CD4-positive, alpha-beta T cell treated with Interleukin-2 at 100 ng/mL for 4 hours (primary cell): ENCODE measurements at places on chromosomes 3 and 15.
A peak's percentile ranks its signal among the peaks of the same experiment; 100 is the strongest.

- DNase-seq: no peak
These were observed 34.3 kb downstream of the CCDC66 start for GRCh38 chr3:56591262-56591661.

DNA sequence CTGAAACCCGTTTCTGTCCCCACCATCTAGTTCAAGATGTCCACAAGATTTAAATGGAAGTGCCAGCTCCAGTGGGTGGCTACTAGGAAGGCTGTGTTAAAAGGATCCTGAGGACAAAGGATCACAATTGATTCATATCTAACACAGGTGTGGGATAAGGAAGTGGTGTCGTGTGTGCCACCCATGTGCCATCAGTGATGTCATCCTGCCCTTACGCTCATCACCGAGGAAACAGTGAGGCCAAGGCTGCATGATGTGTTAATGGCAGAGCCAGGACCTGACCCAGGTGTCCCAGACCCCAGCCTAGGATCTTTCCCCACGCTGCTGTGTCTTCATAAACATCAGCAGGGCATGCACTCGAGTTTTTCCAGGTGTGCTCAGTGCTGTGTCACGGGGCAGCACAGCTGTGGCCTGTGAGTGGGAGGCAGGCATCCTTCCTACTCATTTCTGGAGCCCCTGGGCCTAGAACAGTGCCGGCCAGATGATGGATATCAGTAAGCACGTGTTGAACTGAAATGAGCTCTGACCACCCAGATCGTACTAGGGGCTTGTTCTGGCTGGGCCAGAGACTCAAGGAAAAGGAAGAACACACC lies 10.6 kb upstream of the TGM5 start:
- no peak for DNase-seq

- no peak for DNase-seq
These were observed 107.4 kb downstream of the HES1 start for GRCh38 chr3:194243172-194243837.

DNA sequence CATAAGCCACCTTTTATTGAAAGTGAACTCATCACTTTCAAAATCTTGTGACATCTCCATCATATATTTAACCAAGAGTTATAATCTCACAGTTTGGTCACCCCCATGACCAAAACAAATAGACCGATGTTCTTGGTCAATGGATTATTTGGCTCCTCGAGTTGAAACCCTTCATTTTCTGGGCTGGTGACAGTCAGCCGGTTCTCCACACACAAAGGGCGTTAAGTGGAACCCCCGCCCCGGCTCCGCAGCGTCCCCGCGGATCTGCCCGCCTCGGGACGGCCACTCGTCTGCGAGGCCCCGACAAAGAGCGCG lies 772 bp downstream of the TSPAN3 start:
- DNase-seq: no peak

DNA sequence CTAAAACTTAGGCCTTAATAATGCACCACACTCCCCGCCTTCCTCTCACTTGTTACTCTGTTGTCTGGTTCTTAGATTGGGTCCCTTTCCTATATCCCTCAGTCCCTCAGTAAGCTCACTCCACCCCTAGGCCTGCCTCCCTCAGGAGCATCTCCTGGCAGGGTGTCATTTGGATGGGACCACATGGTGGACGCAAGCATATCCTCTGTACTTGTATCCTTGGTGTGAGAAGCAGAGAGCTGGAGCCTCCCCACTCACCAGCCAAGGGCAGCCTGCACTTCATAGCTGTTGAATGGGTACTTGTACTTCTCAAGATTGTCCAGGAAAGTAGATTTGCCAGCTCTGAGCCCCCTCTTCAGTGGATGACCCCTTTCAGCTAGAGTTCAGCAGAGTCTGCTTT lies 11.6 kb downstream of the SEC61A1 start:
- DNase-seq: no peak

DNA sequence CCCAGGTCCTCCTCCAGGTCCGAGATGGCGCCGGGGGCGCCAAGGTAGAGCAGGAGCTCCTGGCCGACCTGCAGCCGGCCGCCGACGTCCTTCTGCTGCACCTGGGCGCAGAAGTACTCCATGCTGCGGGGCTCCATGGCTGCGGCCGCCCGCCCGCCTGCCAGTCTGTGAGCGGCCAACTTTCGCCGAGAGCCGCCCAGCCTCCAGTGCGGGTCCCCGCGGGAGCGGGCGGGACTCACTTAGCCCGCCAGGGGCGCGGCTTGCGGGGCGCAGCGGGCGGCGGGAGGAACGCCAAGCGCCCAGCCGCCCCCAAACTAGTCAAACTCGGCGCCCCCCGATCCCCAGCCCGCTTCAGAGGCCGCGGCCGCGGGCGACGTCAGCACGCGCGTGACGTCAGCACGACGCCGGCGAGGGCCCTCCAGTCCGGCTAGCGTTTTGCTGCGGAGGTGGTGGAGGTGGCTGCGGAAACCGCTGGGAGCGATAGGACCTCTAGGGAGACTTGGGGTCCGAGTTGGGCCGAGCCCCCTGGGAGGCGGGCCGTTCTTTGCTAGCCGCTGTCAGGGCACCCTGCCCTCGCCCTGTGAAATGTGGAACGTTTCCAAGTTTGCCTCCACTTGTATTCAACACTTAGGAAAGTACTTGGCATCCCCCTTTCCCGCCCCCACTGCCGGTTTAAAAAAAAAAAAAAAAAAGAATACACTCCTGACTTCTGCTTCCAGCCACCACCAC lies at the start of gene CLASP2:
Gene CLASP2, minus strand, starts transcription at position 389 of the 729 bp plus-strand sequence. Its CDS starts 252 bp downstream, at position 137.
- peak; percentile 80 for DNase-seq

GRCh38 chr3:7203969-7204847 lies 343.3 kb downstream of the GRM7 start:
- DNase-seq: no peak

DNA sequence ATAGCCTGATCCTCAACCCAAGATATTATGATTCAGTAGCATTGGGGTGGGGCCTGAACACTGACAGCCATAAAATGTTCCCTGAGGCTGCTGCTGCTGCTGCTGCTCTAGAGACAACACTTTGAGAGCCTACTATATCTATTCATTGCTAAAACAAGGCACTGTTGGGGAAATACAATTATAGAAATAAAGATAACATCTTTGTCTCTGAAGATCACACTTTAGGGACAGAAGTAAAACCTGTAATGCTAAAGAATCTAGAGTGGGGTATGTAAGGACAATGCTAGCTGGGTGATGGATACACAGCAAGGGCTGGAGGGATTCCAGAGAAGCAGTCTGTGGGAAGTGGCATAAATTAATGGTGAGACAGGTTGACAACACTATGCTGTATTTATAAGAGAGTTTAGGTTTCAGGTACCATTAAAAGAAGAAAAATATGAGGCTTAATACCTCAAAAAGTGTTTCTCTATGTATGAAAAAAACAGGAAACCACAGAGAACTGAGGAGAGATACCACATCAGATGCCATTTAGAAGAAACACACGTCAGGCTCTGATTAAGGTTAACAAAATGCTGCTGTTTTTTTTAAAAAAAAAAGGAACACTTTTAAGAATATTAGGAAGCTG lies 115.9 kb downstream of the CBLB start:
- DNase-seq: peak; percentile 76

GRCh38 chr15:57281321-57281720 lies 95.0 kb upstream of the CGNL1 start:
- no peak for DNase-seq
